ENCODE measurements at places on chromosomes 11 and 22.

DNA sequence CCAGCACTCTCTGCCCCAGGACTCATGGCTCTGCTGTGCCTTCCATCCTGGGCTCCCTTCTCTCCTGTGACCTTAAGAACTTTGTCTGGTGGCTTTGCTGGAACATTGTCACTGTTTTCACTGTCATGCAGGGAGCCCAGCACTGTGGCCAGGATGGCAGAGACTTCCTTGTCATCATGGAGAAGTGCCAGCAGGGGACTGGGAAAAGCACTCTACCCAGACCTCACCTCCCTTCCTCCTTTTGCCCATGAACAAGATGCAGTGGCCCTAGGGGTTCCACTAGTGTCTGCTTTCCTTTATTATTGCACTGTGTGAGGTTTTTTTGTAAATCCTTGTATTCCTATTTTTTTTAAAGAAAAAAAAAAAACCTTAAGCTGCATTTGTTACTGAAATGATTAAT, 2.9 kb upstream of the TTC36 start:
- DNase-seq: no peak

- no peak for DNase-seq
Measured at GRCh38 chr11:119912229-119912628, 183.2 kb upstream of the NECTIN1 start.

DNA sequence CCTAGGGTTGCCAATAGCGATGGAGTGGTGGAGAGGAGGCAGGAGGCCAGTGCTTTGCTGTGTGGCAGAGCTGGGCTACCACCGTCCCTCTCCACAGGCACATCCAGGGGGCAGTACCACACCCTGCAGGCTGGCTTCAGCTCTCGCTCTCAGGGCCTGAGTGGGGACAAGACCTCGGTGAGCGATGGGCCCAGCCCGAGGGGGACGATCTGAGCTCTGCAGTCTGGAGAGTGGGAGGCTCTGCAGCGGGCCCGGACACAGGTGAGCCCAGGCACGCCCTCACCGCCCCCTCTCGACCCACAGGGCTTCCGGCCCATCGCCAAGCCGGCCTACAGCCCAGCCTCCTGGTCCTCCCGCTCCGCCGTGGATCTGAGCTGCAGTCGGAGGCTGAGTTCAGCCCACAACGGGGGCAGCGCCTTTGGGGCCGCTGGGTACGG, 2.5 kb downstream of the PKP3 start:
- no peak for DNase-seq

DNA sequence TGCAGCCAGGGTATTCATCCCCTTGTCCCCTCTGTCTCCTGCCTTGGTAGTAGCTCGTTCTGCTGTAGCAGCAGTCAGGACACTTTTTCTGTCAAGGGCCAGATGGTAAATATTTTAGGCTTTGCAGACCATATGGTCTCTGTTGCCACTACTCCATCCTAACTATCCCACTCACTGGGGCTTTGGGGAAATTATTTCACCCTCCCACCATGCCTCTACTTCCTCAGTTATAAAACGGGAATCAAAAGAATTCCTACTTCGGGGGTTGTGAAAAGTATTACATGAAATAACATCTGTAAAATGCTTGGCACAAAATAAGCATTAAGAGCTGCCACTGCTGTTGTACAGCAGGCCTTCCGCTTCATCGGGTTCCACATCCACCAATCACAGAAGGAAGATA, 89.9 kb upstream of the LDLRAD3 start:
- DNase-seq: no peak

GRCh38 chr22:41781507-41781906, 19.0 kb upstream of the CCDC134 start:
- DNase-seq: no peak

DNA sequence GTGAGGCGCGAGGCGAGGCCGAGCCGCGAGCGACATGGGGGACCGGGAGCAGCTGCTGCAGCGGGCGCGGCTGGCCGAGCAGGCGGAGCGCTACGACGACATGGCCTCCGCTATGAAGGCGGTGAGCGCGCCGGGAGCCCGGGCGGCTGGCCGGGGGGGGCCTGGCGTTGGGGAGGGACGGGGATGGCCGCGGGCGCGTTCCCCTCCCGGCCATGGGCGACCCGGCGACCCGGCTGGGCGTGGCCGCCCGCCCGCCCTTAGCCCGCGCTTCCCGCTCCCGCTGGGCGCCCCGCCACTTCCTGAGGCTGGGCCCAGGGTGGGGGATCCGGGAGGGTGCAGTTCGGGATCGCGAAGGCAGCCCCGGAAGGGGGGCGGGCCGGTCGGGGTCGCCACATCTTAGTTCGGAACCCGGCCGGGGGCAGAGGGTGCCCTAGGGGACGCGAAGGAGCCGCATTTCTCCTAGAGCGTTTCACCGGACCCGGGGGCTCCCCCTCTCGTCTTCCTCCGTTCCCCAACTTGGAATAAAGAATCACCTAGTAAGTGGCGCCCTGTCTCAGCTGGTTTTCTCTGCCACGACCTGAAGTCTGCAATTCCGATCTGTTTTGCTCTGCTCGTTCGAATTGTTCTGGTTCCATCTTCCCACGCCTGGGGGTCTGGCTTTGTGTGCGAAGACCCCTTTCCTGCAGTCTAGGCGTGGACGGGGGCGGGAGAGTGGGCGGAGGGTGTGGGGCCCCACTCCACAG, 536 bp downstream of the YWHAH start:
- DNase-seq: no peak

DNA sequence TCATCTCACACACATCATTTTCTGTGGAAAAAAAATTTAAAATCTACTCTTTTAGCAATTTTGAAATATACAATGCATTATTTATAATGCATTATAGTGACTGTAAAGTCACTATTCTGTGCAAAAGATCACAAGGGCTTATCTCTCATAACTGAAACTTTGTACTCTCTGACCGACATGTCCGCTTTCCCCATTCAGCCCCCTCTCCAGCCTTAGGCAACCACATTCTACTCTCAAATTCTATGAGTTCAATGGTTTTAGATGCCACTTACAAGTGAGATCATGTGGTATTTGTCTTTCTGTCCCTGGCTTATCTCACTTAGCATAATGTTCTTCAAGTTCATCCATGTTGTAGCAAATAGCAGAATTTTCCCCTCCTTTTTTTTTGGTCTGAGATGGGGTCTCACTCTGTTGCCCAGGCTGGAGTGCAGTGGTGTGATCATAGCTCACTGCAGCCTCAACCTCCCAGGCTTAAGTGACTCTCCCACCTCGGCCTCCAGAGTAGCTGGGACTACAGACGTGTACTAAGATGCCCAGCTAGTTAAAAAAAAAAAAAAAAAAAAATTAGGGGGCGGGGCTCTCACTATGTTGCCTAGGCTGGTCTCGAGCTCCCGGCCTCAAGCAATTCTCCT, 44.5 kb downstream of the SYN3 start:
- DNase-seq: no peak

DNA sequence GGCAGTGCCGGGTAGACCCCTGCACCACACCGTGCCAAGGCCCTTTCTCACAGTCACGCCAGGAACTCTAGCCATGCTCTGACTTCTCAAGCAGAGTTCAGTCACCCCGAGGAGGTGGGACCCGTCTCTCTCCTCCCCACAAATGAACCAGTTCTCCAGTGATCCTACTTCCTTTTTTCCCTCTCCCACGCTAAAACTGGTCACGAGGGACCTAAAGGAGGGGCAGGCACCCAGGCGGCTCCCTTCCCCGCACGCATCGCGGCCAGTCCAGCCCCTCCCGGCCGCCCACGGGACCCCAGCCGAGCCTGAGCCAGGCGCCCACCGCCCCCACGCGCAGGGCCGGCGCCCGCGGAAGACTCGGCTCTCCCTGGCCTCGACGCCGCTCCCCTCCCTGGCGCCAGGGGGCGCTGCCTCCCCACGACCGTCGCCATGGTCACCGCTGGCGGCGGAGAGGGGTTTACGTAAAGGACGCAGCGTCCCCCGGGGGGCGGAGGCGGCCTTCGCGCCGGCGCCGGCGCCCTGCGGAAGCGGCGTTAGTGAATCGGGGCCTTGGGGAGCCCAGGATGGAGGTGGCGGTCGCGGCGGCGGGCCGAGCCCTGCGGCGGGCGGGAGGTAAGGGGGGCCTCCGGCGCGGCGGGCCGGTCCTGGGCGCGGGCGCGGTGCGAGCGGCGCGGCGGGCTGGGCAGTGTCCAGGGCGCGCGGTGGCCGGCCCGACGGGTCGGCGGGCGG, at the start of gene DAGLA:
TSS of gene DAGLA (plus strand) at position 499 of the 729 bp plus-strand sequence. CDS start 39,765 bp downstream, outside the sequence.
- peak; percentile 67 for DNase-seq

- DNase-seq: no peak
Measured at GRCh38 chr11:65559951-65560537, 1.9 kb upstream of the LTBP3 start.

DNA sequence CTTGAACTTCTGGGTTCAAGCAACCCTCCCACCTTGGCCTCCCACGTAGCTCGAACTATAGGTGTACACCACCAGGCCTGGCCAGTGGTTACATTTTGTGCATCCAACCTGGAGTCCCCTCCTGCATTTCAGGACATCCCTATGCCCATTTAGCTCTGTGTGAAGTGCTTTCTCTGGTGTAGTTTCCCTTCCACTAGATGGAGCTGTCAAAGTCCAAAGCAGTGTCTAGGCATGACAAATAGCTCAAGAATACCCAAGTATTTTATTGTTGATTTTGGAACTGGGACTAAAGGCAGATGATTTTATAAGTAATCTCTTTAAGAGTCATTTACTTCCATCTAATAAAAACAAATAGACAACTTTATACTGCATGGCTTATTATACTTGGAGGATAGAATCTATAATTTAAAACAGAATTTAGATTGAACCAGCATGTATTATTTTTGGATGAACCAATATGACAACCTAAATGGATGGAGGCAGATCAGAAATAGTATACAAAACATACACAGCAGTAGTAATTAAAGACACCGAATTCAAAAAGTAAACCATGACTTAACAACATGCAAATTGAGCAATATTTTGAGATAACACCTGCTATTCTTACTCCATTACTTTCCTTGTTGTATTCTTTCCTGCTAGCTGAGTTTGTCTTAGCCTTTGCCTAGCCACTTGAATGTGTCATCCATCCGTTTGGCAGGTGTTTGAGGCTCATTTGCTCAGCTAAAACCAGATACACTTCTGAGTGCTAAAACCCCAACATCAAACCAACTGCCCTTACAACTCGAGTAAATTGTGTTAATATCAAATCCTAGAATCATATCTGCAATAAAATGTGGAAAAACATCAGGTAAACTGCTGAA, 37.7 kb downstream of the EIF4ENIF1 start:
- DNase-seq: no peak

DNA sequence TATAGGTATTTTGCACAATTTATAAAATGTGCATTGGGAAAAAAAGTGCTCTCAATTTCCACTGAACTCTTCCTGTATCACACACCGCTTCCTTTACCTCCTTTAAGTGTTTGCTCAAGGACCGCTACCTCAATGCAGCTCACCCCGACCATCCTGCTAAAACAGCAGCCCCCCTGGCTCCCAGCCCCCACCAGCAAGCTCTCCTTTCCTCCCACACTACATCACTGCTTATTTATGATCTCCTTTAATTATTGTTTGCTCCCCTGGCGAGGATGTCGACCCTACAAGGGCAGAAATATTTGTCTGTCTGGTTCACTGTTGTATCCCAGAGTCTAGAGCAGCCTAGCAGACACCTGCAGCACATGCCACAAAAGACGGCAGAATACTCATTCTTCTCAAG, 10.0 kb downstream of the SHANK2 start:
- DNase-seq: no peak

GRCh38 chr11:84501750-84502149, 1125.4 kb downstream of the DLG2 start:
- DNase-seq: no peak

All from amygdala (tissue), 56 donors.